AG09319 (cell line): ENCODE measurements at places on chromosomes 13 and 19.

GRCh38 chr13:26458196-26458749 lies 99.2 kb upstream of the WASF3 start:
- DNase-seq = no peak

DNA sequence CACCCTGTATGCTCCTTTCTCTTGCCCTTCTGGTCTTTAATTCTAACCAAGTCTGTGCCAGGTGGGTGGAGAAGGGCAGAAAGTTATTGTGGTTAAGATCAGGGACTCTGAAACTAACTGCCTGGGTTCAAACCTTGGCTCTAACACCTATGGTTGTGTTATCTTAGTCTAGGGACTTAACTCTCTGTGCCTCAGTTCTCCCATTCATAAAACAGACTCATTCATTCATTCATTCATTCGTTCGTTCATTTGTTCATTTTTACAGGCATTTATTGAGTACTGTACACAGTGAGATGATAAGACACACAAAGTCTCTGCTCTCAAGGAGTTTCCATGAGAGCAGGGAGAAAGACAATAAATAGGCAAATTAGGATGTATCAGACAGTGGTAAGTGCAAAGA lies 30.1 kb downstream of the SOX21 start:
- DNase-seq = no peak

DNA sequence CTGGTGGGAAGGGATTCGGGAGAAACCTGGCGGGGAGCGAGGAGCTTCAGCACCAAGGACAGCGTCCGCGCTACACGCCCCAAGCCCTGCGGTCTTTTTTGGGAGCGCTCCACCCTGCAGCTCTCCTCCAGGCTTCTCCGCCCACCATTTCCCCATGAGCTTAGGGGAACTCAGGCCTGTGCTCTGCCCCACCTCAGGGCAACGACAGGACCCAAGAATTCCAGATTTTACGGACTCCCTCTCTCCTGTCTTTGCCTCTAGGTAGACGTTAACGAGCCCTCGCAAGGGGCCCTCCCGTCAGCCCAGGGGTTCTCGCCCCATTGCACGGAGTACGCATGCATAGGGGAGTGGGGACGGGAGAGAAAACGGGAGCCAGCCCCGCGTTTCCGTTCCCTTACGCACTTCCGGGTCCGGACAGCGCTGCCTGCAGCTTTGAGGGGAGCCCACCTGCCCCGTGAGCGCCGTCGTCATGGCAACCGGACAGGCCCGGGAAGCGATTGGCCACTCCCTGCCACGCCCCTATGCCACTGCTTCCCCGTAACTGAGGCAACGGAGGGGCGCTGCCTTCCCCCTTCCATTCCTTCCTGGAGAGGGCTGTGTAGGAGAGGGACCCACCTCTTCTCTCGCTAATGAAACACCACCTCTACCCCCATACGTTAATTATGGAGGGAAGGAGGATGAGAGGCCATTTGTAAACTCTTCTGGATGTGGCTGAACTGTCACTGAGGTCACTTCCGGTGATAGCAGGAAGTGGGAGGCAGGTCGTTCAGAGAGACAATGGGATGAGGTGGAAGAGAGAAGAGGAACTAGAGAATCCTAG lies 20.8 kb downstream of the NOVA2 start:
- peak; percentile 8 for DNase-seq

GRCh38 chr13:61415058-61415721 lies 459 bp downstream of the PCDH20 start:
- DNase-seq = no peak

GRCh38 chr13:89900104-89900765 lies 1447.3 kb upstream of the MIR17HG start:
- DNase-seq = no peak

DNA sequence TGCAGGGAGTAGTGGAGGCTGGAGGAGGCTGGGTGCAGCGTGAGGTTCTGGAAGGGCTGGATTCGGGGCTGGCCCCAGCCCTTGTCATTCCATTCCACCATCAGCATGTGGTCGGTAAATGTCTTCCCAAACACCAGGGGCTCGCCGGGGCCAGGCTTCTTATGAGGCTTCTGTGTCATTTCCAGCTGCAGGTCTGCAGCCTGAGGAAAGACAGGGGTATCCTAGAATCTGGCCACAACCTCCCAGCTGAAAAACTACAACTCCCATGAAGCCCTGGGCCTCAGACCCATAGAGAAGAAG lies 4.4 kb downstream of the BCAT2 start:
- no peak for DNase-seq

DNA sequence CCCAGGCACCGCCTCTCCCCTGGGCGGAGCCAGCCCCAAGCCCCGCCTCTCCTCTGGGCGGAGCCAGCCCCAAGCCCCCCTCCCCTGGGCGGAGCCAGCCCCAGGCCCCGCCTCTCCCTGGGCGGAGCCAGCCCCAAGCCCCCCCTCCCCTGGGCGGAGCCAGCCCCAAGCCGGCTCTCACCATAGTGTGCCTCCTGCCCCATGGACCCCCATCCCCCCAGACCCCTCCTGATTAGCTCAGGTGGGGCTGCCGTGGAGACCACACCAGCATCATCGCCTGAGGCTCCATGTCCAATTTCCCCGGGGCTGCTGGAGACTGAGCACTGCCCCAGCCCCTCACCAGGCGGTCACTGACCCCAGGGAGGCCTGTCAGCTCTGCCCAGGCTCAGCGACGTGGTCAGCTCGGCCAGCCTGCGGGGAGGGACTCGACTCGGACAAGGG lies 4.2 kb upstream of the MADCAM1 start:
- no peak for DNase-seq

- DNase-seq = no peak
Measured at GRCh38 chr19:45574526-45574925, 10.1 kb downstream of the OPA3 start.

- no peak for DNase-seq
Measured at GRCh38 chr13:20566468-20566897, 474 bp upstream of the IFT88 start.

GRCh38 chr19:4622695-4623421 lies 16.5 kb upstream of the TNFAIP8L1 start:
- no peak for DNase-seq

DNA sequence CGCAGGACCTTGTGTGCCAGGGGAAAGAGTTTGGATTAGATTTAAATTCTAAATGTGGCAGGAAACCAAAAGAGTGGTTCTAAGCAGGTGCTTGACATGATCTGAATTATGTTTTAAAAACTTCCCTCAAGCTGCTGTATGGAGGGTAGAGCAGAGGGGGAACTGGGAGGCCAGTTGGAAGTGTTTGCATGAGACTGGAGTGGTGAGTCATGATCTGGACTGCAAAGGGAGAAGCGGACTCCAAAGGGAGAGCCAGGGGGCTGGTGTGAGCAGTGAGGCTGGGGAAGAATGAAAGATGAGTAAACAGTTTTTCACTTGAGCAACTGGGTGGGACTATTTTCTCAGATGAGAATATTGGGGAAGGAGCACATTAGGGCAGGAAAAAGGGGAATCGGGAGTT lies 206.1 kb downstream of the DNAJC15 start:
- peak; percentile 27 for DNase-seq

DNA sequence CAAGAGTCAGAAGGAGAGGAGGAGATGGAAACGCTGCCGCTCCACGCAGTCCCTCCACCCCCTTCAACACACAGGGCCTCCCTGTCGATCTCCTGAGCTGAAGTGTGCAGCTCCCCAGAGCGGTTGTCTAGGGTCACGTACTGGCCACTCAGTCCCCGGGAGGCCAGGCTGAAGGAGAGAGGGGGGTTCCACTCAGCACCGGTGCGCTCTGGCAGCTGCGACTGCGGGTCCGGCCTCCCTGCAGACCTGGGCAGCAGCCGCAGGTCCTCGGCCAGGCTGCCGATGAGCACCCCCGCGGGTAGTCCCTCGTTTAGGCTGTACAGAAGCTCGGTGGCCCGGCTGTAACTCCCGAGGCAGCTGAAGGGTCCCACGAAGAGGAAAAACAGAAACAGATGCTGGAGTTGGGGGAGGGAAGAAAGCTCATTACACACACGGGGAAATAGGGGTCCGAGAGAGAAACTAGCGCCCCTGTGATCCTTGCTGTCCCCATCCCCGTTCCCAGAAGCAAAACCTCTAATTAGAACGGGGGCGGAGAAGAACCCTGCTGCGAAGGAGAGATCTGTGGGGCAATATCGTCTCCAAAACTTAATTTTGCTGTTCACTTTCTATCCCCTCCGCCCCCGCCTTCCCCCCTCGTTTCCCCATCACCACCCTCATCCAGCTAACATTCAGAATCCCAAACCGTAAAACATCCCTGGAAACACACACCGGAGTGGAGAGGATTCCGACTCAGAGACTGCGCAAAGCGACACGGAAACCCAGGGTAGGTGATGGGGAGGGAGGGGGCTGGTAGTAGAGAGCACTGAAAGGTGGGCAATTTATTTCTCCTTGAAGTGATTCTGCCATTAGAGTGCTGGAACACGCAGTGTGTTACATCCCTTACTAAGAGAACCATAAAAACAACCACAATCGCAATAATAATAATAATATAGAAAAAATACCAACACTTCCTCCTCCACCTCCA lies 1.8 kb downstream of the PCDH20 start:
- no peak for DNase-seq

DNA sequence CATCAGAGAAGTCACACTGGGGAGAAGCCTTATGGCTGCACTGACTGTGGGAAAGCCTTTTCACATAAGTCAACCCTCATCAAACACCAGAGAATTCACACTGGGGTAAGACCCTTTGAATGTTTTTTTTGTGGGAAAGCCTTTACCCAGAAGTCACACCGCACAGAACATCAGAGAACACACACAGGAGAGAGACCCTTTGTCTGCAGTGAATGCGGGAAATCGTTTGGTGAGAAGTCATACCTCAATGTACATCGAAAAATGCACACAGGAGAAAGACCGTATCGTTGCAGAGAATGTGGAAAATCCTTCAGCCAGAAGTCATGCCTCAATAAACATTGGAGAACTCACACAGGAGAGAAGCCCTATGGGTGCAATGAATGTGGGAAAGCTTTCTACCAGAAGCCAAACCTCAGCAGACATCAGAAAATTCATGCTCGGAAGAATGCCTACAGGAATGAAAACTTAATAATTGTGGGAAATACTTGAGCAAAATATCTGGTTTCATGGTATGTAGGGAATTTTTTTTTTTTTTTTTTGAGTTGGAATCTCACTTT lies 30.7 kb downstream of the ZNF793 start:
- no peak for DNase-seq

DNA sequence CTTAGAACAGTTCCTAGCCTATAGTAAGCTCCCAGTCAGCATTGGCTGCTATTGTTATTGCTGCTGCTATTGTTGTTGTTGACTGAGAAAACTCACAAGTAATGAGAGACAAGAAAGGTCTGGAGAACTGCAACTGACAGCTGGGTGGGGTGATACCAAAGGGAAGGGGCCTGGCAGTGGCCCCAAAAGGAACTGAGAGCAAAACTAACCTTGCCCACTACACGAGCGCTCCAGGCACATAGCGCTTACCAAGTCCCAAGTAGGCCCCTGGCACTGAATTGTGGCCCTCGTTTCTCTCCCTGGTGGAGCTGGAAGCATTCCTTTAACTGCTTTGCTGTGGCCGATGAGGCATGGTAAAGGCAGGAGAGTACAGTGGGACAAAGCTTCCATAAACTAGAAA lies 59.7 kb downstream of the KCTD12 start:
- DNase-seq = no peak

- DNase-seq = no peak
Measured at GRCh38 chr13:45941261-45941660, 89.7 kb upstream of the SIAH3 start.

- no peak for DNase-seq
Measured at GRCh38 chr19:58558066-58558622, at the start of gene UBE2M. Gene UBE2M, minus strand, starts transcription at chr19:58558611. Its CDS starts 230 bp downstream, at chr19:58558381.

- DNase-seq = no peak
Measured at GRCh38 chr19:23800271-23800670, 41.6 kb upstream of the ZNF681 start.

- DNase-seq = no peak
Measured at GRCh38 chr19:38384209-38385027, 3.4 kb downstream of the GGN start.

DNA sequence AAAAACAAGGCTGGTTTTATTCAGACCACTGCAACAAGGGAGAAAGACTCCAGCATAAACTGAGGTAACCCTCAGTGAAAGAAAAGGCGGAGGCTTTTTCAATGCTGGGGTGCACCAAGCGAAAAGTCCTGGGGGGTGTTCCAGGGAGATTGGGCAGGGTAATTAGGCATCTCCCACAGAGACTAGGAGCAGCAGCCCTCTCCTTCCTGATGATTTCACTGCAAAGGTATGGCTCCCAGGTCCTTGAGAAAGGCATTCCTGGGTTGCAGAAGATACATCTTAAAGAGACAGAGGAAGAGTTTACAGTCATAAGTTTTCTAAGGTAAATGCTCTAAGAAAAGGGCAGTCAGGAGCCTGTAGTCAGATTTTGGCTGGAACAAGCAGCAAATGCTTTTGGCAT lies 412.0 kb downstream of the FOXO1 start:
- no peak for DNase-seq

GRCh38 chr19:38464421-38465082 lies 31.1 kb downstream of the RYR1 start:
- DNase-seq = no peak

- no peak for DNase-seq
Measured at GRCh38 chr19:45657520-45658167, 10.4 kb upstream of the GIPR start.

DNA sequence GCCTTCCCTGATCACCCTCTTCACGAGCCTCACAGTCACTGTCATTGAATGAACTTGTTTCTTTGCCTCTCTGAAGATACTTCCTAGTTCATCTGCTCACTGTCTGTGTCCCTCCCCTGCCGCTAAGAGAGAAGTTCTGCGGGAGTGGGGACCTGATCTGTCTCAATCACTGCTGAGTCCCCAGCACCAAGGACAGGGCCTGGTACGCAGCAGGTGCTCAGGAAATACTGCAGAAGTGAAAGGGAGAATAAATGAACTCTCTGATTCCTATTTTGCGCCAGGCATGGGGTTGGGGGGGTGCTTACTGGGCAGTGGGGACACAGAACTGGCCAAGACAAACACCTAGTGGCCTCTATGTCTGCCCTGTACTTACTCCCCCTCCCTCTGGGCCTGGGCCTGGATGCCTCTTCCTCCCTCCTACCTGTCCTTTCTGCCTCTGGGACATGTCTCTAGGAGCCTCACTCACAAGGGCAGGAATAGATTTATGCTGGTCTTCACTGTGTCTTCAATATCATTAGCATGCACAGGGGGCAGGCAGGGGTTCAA lies 17.5 kb downstream of the FCGBP start:
- DNase-seq = no peak

- DNase-seq = peak; percentile 43
Measured at GRCh38 chr19:18097217-18097992, at the start of gene MAST3. Gene MAST3, plus strand, starts transcription at chr19:18097778. Its CDS starts 15 bp downstream, at chr19:18097793.

GRCh38 chr19:18520848-18521691 lies 800 bp downstream of the ELL start:
- no peak for DNase-seq

DNA sequence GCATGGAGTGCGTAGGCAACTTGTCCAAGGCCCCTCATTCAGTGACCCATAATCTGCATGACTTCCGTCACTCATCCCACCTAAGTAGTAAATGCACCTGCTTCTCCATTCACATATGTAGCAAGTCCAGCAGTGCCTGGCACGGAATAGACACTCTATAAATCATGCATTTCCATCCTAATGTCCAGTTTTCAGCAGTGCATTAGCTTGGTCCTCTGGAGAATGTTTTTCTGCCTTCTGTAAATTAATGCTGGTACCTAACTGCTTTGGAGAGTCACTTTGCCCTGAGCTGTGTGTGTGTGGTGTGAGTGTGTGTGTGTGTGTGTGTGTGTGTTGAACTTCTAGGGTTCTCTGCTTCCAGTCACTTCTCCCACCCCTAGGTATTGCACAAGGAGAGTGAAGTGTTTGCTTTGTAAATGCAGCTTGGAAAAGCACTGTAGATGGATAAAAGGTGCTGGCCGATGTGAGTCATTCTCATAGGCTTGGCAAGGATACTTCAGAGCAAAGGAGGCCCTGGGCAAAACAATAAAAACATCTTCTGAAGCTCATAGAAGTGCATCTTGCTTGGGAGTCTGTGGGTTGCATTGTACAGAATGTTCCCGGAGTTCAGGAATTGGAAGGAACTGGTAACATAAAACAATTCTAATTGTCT lies 181.8 kb downstream of the KATNAL1 start:
- peak; percentile 71 for DNase-seq
